ENCODE measurements at places on chromosomes 5 and 9. TPM values are rescaled to one million over a fixed set of nuclear protein-coding genes. Genes with fewer than 3 reads are reported as not detected.

DNA sequence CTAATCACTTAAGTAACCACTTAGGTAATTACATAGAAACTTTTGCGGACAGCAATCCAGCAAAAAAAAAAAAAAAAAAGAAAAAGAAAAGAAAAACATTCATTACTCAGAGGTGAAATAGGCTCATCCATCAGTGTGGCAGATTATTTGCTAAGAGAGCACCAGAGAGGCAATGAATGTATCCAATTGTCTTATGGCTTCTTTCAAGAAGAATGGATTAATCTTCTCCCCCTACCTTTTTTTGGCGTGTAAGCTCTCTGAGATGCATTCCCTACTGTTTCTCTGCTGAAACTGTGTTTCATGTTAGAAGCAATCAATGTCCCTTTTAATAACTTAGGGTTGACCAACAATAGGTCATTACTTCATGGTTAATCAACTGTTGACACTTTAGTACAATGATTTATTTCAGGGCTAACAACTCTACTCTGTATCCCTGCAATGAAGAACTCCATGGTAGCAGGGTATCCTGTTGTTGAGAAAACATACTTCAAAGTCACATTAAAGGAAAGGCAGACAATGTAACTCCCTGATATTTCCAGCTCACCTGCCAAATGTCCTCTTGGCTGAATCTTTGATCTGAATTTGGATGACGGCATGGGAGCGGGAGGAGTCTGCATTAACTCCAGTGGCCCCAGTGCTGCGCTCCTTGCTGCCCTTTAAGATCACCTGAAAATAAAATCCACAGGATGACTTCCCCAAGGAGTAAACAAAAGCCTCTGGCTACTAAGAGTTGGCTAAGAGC, 57.6 kb downstream of the KIF24 start:
- DNase-seq, result no peak

- DNase-seq, result no peak
Measured at GRCh38 chr9:10411272-10411671, 201.5 kb downstream of the PTPRD start.

Gene TNFSF15
- not detected for total RNA-seq

DNA sequence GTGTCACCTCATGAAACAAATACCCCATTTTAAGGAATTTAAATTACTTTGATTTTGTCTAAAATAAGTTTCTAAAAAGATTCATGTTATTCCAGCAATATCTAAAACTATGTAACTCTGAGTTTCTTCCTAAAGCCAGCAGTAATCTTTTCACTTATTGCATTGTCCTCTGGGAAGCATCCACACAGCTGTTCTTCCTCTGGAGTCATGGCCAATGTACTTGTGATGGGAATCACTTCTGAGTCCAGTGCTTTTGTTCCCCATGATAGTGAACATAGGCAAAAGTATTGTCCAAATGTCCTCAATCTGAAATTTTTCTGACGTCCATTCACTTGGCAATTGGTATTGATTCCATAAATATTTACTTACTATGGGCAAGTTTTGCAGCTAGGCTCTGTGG, 125.0 kb downstream of the STARD4 start:
- no peak for DNase-seq

DNA sequence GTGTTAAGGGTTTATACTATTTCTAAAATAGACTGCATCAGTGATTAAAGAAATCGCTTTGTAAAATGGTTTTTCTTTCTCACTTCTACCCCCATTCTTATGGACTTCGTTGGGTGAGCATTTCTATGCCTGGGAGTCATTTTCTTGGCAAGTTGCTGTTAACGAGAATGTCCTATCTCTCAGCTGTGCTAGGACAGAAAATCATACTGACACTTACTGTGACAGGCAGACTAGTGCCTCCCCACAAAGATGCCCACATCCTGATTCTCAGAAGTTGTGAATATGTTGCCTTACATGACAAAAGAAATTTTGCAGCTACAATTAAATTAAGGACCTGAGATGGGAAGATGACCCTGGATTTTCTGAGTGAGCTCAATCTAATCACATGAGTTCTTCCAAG, 65.1 kb upstream of the NMUR2 start:
- DNase-seq, result no peak

- DNase-seq, result no peak
Measured at GRCh38 chr9:13481274-13481673, 201.8 kb upstream of the MPDZ start.

GRCh38 chr9:79257790-79258351, 313.9 kb upstream of the TLE4 start:
- DNase-seq, result no peak

DNA sequence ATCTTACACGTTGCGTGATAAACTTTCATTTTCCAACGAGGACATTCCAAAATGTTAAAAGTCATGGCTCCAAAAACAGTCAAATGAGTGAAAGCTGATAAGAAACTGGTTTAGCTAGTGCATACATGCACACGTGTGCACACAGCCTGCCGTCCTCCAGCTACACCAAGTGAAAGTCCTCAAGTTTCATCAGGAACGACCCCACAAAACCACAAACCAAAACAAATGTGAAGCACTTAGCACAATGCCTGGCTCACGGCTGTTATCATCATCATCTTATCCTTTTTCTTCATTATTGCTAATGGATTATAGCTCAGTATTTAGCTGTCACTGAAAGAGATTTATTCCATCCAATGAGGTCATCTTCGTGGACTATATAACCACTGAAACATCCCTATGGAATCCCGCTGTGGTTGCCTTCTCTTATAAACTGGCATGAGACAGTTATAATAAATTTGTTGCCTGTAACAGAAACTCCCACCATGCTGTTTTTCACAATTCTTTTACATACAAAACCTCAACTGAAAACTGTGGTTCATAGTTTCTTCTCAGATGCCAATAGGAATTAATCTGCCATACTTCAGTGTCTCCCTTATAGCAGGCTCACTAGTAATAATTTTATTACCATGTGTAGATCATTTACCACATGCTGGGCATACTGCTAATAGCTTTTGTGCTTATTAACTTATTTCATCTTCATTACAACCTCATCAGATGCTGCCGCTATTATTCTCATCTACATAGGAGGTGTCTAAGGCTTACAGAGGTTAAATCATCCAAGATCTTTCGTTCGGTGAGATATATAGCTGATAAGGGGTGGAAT, 56.1 kb downstream of the SAXO1 start:
- no peak for DNase-seq

- DNase-seq, result no peak
Measured at GRCh38 chr9:109212768-109213167, 45.7 kb upstream of the FRRS1L start.

Gene PCDHGC4
- not detected for total RNA-seq

Gene PAEP
- total RNA-seq, result not detected

GRCh38 chr5:80600943-80601693, 31.0 kb upstream of the ANKRD34B start:
- DNase-seq, result no peak

- DNase-seq, result no peak
Measured at GRCh38 chr5:6393596-6394194, 15.3 kb upstream of the MED10 start.

DNA sequence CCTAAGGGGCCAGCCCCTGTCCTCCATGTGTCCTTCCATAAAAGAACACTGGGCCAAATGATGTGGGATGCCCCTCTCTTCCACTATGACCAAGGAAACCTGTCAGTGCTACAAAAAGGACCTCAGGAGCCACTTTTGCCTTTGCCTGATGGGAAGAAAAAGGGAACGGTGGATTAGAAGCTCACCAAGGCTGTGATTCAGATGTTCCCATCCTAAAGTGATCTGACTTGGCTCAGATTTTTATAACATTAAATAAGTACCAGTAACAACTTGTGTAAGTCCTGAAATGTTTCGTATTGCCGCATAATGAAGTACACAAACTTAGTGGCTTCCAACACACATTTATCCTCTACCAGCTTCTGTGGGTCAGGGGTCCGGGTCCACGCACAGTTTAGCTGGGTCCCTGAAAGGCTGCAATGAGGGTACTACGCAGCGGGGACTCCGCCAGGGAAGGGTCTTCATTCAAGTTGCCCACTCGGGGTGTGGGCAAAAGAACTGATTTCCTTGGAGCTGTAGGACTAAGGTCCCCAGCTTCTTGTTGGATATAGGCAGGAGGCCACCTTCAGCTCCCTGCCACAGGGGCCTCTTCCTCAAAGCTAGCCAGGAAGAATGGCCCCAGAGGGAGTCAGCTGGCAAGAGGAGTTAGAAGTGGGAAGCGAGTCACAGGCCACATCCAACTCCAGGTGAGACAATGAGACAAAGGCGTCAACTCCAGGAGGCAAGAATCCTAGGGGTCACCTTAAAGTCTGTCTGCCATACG, 60.4 kb downstream of the RAPGEF1 start:
- no peak for DNase-seq

Gene SLC36A3
- not detected for total RNA-seq

GRCh38 chr5:72156946-72157624, 49.8 kb downstream of the MAP1B start:
- no peak for DNase-seq

Gene DIPK1B
- 0.25 TPM for total RNA-seq

DNA sequence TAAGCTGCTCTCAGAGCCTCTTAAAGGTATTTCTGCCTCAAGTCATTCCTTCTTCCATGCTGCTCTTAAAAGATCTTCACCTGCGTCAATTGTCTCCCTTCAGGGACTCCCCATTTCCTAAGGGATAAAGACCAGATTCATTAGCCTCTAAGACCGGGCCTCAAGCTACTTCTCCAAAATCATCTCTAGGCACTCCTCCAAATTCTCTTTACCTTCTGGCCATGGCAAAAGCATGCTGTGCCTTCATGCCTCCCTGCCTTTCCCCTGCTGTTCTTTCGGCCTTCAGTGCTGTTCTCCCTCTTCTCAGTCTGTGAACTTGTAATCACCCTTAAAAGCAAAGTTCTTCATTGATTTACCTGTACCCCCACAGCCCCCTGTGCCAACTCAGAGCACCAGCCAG, 4.4 kb downstream of the TMOD1 start:
- no peak for DNase-seq

- no peak for DNase-seq
Measured at GRCh38 chr5:57695706-57696388, 213.2 kb upstream of the ACTBL2 start.

GRCh38 chr5:133233616-133234015, 181.8 kb downstream of the HSPA4 start:
- DNase-seq, result no peak

- no peak for DNase-seq
Measured at GRCh38 chr5:156178117-156178516, 148.8 kb upstream of the SGCD start.

GRCh38 chr5:149211566-149211965, 60.1 kb upstream of the AFAP1L1 start:
- DNase-seq, result no peak

Measured in T-cell (primary cell).